ENCODE measurements at places on chromosomes 4 and X. TPM values are rescaled to one million over a fixed set of nuclear protein-coding genes. Genes with fewer than 3 reads are reported as not detected.

- no peak for DNase-seq
Measured at GRCh38 chr4:76673362-76673761, 224.6 kb downstream of the SOWAHB start.

GRCh38 chrX:14274691-14275090 is 245.0 kb upstream of the GEMIN8 start:
- no peak for DNase-seq

DNA sequence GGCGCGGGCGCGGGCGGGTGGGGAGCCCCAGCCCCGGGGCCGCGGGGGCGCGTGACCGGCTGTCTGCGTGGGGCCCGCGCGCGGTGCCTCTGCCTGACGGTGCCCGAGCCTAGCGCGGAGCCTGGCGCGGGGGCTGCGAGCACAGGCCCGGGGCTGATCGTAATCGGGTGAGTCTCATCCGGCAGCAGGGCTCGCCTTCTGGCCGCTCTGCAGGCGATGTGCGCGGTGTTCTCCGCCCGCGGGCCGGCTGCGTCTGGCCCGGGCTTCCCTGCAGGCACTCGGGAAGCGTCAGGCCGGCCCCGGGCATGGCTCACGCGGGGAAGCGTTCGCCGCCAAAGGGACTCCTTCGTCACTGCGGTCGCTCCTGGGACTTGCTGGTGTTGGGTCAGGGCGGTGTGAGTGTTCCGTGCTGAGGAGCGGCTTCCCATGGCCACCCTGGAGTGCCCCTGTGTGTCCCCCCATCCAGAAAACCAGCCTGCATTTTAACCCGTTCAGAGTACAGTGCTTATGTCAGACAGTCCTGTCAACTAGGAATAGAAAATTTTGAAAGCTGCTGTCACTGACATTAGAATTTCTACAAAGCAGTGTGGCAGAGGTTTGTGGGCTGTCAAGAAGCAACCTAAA is 40.6 kb downstream of the FAM149A start:
- peak; percentile 78 for DNase-seq

JCHAIN gene
- 8.6 TPM for total RNA-seq

MAGEA2B gene
- not detected for total RNA-seq

All from right lobe of liver (tissue), 6 donors.